ENCODE measurements at places on chromosomes 5 and 9.

DNA sequence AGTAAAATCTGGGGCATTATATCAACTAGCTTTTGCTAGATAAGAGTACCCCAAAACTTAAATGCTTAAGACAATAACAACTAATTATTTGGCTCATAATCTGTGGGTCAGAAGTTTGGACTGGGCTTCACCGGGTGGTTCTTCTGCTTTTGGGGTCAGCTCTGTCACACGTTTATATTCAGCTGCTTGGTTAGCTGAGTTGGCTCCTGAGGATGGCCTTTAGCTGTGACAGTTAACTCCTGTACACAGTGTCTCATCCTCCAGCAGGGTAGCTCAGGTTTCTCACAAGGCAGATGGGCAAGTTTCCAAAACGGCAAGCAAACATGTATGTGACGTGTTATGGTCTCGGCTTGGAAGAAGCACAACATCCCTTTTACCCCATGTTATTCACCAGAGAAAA lies 488.2 kb downstream of the TLE4 start:
- DNase-seq: no peak

DNA sequence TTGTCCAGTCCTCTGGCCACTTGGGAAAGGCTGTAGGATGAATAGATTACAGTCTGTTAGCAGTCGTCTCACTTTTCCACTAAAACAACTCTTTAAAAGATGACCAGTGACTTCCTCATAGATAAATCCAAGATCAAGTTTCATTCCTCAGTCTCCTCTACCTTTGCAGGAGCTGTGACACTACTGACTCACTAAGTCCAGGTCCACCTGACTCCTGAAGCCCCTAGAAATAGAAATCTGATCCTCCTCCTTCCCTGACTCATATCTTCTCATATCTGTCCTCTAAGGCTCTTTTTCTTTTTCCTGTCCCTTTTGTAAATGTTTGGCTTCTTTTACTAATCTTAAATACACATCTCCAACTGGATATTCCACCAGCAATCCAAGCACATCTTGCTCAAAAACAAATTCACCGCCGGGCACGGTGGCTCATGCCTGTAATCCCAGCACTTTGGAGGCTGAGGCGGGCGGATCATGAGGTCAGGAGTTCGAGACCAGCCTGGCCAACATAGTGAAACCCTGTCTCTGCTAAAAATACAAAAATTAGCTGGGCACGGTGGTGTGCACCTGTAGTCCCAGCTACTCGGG lies 2.6 kb downstream of the CCDC125 start:
- DNase-seq: no peak

GRCh38 chr9:12730927-12731326 lies 37.7 kb downstream of the TYRP1 start:
- DNase-seq: no peak

DNA sequence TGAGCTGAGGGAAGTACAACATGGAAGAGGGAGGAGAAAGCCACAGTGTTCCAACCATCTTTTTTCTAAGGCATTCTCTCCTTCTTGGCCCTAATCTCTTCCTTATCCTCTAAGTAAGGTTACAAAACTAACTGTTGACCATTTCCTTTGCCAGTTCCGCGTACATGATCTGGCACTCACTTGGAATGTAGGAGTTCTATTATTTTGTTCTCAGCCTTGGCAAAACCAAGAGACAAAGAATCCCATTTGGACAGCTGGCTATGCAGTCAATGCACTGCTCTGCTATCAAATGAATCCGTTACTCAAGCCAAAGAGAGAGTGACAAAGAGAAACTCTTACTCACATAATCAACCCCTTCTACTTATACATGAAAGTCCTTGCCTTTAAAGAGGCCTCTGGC lies 410.3 kb downstream of the DTWD2 start:
- DNase-seq: no peak
